ENCODE measurements at places on chromosomes 11 and 22. TPM values are rescaled to one million over a fixed set of nuclear protein-coding genes. Genes with fewer than 3 reads are reported as not detected.

- DNase-seq, result no peak
Observed at GRCh38 chr11:62193952-62194351, 3.9 kb downstream of the SCGB1D1 start.

DNA sequence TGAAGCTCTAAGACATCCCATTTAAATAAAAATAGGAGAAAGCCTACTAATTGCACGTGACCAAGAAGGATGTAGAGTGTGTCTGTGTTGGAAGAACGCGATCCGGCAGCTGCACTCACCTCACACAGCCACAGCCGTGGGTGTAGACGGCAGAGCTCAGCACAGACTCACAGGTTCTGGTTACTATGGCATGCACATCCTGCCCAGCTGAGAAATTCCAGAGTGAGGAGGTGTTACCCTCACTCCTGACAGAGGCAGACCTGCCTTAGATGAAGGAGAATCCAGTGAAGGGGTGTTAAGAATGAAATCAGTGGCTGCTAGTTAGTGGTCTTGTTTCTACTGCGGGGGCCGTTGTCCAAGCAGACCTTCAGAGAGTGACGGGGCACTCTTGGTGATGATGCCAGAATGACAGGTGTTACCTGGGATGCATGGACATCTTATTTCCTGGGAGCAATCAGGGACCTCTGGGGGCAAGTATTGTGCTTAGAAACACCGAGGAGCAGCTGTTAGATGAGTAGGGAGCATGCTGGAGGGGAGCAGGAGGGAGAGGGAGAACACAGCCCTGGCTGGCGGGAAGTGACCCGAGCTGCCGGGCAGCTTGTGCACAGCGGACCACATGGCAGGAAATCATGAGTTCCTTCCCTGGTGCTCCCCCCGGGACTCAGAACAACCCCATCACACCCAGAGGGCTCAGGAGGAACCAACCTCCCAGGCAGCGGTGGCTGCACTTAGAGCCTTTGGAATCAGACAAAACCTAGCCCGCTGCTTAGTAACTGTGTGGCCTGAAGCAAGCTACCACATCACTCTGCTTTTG is 12.3 kb downstream of the KCNJ5 start:
- DNase-seq, result no peak

DNA sequence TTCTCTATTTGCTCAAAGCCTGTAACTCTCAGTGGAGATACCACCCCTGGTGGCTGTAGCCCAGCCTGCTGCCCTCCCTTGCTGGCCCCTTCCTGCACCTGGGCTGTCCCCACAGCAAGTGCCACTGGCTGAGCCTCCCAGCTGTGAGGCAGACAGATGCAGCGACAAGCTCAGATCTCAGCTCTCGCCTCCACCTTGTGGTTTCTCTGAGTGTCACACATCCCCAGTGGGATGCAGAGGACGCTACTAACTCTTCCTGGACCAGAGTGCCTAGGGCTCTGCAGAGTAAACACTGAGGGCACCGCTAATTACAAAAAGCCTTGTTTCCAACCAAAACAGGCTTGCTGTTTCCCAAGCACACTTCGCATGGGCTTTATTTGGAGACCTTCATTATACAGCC is 8.9 kb downstream of the YPEL1 start:
- no peak for DNase-seq

DNA sequence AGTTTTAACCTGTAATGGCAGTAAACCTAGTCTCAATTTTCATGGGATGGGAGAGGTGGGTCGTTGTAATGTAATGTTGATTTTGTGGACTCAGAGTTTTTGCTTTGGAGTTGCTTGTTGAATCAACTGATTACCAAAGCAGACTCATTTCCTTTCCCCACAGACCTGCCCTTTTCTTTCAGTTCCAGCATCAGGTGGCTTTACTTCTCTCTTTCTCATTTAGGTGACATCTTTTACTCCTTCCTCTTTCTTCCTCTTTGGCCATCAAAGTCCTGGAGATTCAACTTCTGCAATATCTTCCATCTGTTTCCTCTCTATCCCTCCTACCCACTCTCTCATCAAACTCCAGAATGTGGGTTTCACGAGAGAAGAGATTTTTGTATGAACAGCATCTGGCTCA is 313.9 kb downstream of the TMEM135 start:
- DNase-seq, result no peak

The RAG2 gene
- total RNA-seq, result not detected

The GNAZ gene
- 0.15 TPM for total RNA-seq

The CHRM1 gene
- not detected for total RNA-seq

GRCh38 chr22:42271906-42272305 is 1.5 kb upstream of the TCF20 start:
- no peak for DNase-seq

- DNase-seq, result no peak
Observed at GRCh38 chr11:111477898-111478297, 34.3 kb downstream of the BTG4 start.

GRCh38 chr22:22069450-22070370 is 87.1 kb upstream of the TOP3B start:
- DNase-seq, result no peak

The APLNR gene
- 1.6 TPM for total RNA-seq

The FREY1 gene
- total RNA-seq, result 0.40 TPM

The EHF gene
- 1.00 TPM for total RNA-seq

The SLC22A8 gene
- total RNA-seq, result not detected
